ENCODE measurements at places on chromosomes 3 and 15.

DNA sequence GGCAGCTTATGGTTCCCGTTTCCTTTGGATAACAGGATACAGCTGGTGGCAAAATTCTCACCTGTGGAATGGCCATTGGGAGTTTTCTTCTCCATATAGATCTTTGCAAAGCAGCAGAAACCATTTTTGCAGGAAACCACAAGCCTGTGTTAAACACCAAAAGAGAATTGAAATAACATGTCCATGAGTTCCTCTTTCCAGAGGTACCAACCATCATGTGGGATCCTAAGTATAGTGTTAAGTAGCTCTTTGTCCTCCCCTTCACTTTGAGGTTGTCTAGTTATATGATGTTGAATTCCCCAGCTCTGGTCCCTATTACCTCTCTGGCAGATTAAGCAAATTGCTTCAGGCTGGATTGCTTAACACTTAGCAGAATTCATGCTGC lies 94.9 kb downstream of the AKAP13 start:
- no peak overlapping the region for H3K4me3 ChIP-seq
- H3K27me3 ChIP-seq = no peaks in the 10 kb centered on the region
- no peak overlapping the region for H3K27ac ChIP-seq
- no peaks in the 10 kb centered on the region for H3K36me3 ChIP-seq
- DNase-seq = no peak

- H3K36me3 ChIP-seq = no peaks in the 10 kb centered on the region
- H3K4me3 ChIP-seq = no peak overlapping the region
- no peaks in the 10 kb centered on the region for H3K4me1 ChIP-seq
Measured at GRCh38 chr3:130621824-130622223, 104.8 kb downstream of the COL6A6 start.

- H3K27me3 ChIP-seq = no peaks in the 10 kb centered on the region
- no peak overlapping the region for H3K27ac ChIP-seq
- DNase-seq = no peak
- no peak overlapping the region for H3K4me3 ChIP-seq
- no peaks in the 10 kb centered on the region for H3K4me1 ChIP-seq
- H3K36me3 ChIP-seq = no peaks in the 10 kb centered on the region
Measured at GRCh38 chr3:76624164-76624563, 415.7 kb upstream of the ROBO2 start.

DNA sequence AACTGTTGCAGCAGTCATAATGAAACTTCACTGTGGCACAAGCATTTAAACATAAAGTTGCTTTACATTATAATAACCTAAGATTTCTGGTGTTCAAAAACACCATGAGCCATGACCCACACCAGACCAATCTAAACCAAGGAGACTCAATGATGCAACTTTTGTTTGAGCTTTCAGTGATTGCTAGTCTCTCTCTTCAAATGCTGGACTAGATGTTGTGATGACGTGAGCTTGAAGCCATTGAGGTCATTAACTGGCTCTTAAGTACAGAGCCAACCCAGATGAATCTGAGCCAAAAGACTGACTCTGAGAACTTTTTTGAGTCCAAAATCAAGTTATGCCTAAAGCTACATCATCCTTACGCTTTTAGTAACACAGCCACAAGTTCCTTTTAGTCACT lies 36.5 kb downstream of the ATR start:
- H3K4me1 ChIP-seq = no peaks in the 10 kb centered on the region
- H3K27ac ChIP-seq = no peak overlapping the region
- no peak for DNase-seq
- H3K36me3 ChIP-seq = peaks cover 2% of the 10 kb centered on the region
- H3K27me3 ChIP-seq = no peaks in the 10 kb centered on the region
